Aorta (tissue), 5 donors: ENCODE measurements at places on chromosomes 5 and 9. TPM values are rescaled to one million over a fixed set of nuclear protein-coding genes. Genes with fewer than 3 reads are reported as not detected.

- no peak for DNase-seq
- no peak overlapping the region for H3K4me3 ChIP-seq
- H3K27ac ChIP-seq: no peak overlapping the region
- H3K27me3 ChIP-seq: no peaks in the 10 kb centered on the region
- H3K4me1 ChIP-seq: no peaks in the 10 kb centered on the region
- no peaks in the 10 kb centered on the region for H3K36me3 ChIP-seq
Measured at GRCh38 chr9:11821306-11821975, 871.7 kb upstream of the TYRP1 start.

HK3 gene
- 38.8 TPM for total RNA-seq

DOCK2 gene
- total RNA-seq: 53.7 TPM

DNA sequence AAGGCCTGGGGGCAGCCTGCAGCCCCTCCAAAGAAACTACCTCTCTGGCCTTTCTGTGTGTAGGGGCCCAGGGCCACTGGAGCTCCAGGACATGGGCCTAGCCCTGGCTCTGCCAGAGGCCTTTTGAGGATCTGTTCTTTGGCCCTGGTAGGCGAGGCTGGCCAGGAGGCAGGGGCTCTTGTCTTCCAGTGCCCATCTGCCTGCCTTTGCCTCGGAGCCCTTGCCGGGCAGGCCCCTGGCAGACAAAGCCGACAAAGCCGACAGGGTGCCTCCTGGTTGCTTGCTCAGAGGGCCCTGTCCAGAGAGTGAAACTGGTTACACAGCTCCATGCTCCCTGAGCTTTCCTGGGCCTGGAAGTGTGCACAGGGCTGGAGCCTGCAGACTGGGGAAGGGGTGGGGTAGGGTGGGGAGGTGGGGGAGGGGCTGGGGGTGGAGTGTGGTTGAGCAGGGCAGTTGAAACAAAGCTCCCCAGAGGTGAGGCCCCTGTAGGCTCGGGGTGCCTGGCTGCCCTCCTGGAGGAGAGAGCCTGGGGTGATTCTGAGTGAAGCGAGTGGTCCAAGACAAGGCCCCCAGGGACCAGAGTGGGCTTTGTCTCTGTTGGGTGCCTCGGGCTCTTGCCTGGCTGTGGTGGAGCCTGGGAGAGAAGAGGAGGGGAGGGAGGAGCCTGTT is 29.3 kb downstream of the PTPA start:
- H3K4me1 ChIP-seq: peaks cover 4% of the 10 kb centered on the region
- peak; percentile 69 for DNase-seq

PCDHGA9 gene
- total RNA-seq: 13.2 TPM
